Smooth muscle cell of the umbilical artery (primary cell): ENCODE measurements at places on chromosomes 12 and 14. TPM values are rescaled to one million over a fixed set of nuclear protein-coding genes. Genes with fewer than 3 reads are reported as not detected.

Gene TOMM20L
- total RNA-seq, result not detected in 2 replicates

Gene GPR84
- total RNA-seq, result 0.05 TPM in 1 of 2 replicates, not detected in the other

Gene MEG3
- 320 and 436 TPM in 2 replicates for total RNA-seq

Gene SPTSSA
- total RNA-seq, result 9.8 and 14.1 TPM in 2 replicates

Gene DBX2
- not detected in 2 replicates for total RNA-seq

Gene HNRNPC
- total RNA-seq, result 597 and 614 TPM in 2 replicates
